ENCODE measurements at places on chromosomes 4 and X. TPM values are rescaled to one million over a fixed set of nuclear protein-coding genes. Genes with fewer than 3 reads are reported as not detected.
A peak's percentile ranks its signal among the peaks of the same experiment; 100 is the strongest.

GRCh38 chr4:148196164-148196563, 246.1 kb downstream of the NR3C2 start:
- DNase-seq: no peak

- peak; percentile 70 for DNase-seq
Measured at GRCh38 chr4:71229477-71230270, 109.1 kb upstream of the SLC4A4 start.

DNA sequence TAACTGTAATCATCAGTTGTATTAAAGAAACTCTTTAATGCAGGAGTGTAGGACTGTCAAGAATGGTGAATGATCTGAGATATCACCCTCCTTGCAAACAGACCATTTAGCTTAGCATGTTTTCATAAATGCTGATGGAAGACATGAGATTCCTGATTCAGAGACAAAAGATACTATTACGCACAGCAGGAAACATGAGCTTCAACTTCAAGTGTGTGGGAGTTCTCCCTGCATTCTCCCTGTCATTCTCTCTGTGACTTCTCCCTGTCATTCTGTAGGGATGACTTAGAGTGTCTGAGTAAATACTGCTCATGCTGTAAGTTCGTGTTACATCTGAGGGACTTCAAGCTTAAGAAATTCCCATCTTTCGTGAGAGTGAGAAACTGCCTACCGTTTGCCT, 866.0 kb upstream of the PRKX start:
- DNase-seq: no peak

DNA sequence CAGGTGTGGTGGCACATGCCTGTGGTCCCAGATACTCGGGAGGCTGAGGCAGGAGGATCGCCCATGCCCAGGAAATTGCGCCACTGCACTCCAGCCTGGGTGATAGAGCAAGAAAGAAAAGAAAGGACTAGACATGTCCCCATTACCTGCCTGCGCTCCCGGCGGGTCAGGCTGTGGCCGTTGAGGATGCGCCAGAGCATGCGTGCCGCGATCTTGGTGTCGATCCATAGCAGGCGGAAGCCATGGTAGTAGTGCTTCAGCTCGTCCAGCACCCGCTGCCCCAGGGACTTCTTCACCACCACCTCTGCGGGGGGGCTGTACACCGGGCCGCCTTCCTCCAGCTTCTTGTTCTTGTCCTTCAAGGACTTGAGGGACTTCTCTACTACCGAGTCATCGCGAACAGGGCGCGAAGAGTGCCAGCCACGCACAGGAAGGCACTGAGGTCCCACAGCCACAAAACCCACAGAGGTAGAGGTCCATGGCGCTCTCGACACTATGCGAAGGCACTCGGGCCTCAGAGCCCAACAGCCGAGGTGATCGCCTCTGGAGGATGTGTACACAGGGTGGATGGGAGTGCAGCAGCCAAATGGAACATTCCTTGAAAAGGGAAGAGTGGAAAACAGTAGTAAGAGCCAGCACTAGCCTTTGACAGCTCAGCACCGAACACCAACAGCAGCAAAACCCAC, 14.6 kb downstream of the LETM1 start:
- no peak for DNase-seq

DNA sequence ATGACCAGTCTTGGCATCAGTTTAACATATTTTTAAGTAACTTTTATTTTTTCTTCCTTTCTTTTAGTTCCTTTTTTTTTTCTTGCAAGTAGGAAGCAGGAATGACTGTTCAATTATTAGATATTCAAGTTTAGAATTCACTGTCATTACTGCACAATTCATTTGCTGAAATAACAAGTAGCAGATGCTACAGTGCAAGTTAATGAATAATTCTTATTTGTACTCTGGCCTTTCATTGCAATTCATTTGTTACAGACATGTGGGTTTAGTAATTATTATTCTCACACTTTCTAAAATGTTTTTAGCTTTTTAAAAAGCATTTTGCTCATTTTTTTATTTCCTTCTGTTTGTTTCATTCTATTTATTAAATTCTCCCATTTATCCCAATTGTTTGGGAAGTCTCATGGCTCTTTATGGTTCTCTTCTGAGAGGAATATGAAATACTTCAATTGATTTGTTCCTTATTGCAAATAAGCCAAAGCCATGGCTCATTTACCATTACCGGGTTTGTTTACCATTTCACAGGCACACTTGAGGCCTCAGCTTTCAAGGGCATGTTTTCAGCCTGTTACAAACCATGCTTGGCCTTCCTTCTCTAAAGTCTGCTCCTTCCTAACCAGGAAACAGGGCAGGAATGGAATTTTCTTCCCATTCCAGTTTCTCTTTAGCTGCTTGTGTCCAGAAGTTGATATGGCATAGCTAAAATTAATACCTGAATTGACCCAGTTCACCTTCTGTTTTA, 4.6 kb upstream of the DCAF4L1 start:
- DNase-seq: no peak

GRCh38 chr4:95638920-95639501, 90.2 kb upstream of the UNC5C start:
- no peak for DNase-seq

GRCh38 chr4:141565379-141566089, 70.8 kb upstream of the IL15 start:
- DNase-seq: no peak

DNA sequence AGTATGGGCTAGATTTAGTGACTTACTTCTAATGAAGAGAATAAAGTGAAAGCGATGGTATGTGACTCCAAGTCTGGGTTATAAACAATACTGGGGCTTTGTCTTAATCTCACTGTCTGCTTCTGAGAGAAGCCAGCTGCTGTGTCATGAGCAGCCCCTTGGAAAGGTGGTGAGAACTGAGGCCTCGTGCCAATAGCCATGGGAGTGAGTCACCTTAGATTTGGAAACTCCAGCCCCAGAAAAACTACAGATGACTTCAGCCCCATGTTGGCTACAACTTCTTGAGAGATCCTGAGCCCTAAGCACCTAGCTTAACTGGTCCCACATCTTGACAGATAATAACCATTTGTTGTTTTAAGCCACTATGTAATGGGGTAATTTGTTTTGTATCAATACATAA, 77.6 kb downstream of the CWH43 start:
- DNase-seq: no peak

- DNase-seq: no peak
Measured at GRCh38 chrX:2261831-2262667, 238.7 kb downstream of the DHRSX start.

- no peak for DNase-seq
Measured at GRCh38 chr4:138945401-138945800, 70.2 kb upstream of the NOCT start.

GRCh38 chr4:23369331-23369730, 520.5 kb downstream of the PPARGC1A start:
- peak; percentile 45 for DNase-seq

DNA sequence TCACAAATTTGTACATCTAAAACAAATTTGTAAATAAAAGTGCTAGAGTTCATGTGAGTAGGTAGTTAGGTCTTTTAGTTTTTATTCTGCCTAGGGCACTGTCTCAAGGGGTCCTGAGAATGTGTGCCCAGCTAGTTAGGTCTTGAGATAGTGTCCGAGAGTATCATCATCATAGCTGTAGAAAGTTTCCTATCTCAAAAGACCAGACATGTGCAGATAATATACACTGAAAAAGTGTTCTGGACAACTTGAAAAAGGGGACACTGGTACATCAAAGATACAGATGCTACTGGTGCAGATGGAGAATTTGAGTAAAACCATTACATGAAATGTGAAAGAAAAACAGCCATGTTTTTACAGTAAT, 1.8 kb upstream of the ZCCHC4 start:
- no peak for DNase-seq

DNA sequence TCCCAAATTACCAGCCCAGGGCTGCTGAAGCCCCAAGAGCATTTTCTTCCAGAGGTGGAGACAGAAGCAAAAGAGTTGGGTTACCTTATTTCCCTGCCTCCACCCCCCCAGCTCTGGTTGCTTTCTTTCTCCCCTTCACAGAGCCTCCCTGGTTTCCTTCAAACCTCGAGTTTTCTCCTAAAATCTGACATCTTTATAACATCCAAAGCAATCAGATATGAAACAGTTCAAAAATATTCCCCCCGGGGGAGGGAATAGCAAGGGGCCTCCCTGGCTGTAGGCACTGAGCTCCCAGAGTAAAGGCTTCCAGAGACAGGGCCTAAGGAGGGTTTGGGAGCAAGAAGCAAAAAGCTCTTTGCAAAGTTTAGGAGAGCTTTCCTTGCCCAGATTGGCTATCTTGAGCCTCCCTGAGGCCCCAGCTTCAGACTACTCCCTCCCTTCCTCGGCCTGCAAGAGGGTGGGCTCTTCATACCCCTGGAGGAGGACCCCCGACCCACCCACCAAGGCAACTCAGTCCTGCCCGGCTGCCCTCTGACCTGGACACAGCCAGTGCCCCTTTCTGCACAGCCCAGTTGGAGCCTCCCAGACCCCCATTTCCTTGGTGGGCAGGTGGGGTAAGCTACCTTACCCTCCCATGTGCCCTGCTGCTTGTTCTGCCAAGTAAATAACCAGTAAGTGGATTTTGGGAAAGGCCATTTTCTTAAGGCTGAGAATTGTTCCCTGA, 7.6 kb downstream of the MAMLD1 start:
- DNase-seq: no peak

GRCh38 chr4:52701207-52701606, 42.1 kb upstream of the USP46 start:
- no peak for DNase-seq

GRCh38 chrX:134875671-134876070, 115.1 kb upstream of the SMIM10 start:
- no peak for DNase-seq

DNA sequence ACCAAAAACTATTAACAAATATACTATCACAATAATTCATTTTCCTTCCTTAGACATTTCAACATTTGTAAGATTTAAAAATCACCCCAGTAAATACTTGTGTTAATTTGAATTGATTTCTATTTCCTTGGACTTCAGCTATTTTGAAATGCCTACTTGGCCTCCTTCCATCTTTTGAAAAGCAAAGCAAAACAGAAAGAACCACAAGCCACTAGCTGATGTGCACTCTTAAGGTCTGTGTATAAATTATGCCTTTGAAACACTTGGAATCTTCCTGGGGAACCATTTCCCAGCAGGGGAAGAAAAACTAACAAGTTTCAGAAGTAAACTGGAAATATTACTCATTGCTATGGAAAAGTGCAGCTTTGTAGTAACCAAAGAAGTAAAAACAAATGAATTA, 139.8 kb downstream of the CLCN4 start:
- DNase-seq: no peak

DNA sequence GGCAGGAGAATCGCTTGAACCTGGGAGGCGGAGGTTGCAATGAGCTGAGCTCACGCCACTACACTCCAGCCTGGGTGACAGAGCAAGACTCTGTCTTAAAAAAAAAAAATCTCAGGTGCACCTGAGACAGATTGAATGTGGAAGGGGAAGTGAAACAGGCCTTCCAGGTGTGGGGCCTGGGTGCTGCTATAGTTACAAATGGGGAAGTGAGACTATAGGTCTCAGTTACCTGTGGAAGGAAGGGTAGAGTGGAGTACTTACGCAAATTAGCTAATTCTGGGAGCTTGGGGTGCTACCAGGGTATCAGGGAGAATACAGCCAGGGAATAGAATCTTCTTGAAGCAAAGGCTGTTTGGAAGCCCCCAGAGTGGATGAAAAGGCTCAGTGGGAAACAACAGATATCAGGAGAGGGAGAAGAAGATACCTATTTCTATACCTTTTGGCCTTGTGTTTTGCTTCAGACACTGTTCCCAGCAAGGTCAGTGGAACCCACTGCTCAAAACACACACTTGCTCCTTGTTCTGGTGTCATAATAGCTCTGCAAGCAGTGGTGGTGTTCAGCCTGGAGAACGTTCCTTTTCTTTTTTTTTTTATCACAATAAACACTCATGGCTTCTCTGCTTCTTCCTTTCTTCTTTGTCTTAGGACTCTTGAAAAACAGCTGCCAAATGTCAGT, 7.0 kb downstream of the CD38 start:
- no peak for DNase-seq

DNA sequence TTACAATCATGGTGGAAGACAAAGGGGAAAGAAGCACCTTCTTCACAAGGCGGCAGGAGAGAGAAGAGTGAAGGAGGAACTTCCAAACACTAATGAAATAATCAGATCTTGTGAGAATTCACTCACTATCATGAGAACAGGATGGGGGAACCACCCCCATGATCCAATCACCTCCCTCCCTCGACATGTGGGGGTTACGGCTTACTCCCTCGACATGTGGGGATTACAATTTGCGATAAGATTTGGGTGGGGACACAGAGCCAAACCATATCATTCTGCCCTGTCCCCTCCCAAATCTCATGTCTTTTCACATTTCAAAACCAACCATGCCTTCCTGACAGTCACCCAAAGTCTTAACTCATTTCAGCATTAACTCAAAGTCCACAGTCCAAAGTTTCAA, 88.7 kb upstream of the PGRMC2 start:
- DNase-seq: no peak

GRCh38 chrX:112664924-112665323, 14.8 kb downstream of the LHFPL1 start:
- no peak for DNase-seq

GRCh38 chr4:128565565-128566186, 243.8 kb upstream of the JADE1 start:
- peak; percentile 85 for DNase-seq

DNA sequence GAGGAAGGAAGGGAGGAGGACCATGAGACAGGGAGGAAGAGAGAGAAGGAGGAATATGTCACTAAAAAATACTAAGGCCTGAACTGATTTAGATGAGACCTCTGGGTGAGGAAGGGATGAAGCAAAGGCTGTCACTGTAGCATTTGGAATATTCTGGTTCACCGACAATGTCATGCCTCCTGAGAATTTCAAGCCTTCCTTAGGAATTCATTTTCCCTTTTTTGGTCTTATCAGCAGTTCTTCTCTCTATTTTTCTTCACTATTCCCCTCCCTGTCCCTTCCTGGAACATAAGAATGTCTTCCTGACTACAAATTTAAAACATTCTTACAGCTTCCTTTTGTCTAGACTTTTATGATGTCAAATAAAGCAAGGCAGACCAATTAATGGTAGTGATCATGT, 527.8 kb downstream of the INPP4B start:
- DNase-seq: no peak

DNA sequence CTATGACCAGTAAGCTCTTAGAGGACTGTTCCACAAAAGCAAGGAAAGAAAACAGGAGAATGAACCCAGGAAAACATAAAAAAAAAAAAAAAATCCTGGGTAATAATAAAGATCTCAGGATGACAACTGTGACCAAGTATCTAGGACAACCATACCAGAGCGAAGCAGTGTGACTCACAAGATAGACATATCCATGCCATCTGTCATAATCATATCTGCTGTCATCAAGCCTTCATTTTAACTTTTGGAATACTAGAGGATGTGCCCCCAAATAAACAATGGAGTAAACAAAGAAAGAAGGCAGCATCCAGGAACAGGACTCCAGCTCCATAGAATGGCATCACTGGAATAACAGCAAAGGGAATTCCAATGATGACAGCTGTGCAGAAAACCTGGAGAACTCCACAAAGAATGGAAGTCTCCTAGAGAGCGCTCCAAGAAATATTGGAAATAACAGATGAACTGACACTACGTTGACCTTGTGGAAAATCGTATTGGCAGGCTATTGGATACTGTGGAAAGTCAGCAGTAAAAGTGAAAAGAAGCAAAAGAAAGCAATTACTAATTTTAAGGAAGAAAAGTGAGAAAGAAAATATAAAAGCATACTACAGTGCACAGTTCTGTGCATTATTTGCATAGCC, 35.3 kb downstream of the HPGDS start:
- DNase-seq: no peak

Gene SGCB
- total RNA-seq: 24.9 TPM

Gene XIAP
- total RNA-seq: 34.7 TPM

Gene FDCSP
- not detected for total RNA-seq

Gene USO1
- total RNA-seq: 241 TPM

Gene HELT
- not detected for total RNA-seq

Gene SPANXN3
- total RNA-seq: not detected

Gene ADH1A
- total RNA-seq: not detected

Gene NPY1R
- total RNA-seq: 7.4 TPM

Gene CXXC4
- total RNA-seq: 3.0 TPM

Gene PRSS12
- 7.5 TPM for total RNA-seq
